ENCODE measurements at places on chromosomes 13 and 19.
A peak's percentile ranks its signal among the peaks of the same experiment; 100 is the strongest.

DNA sequence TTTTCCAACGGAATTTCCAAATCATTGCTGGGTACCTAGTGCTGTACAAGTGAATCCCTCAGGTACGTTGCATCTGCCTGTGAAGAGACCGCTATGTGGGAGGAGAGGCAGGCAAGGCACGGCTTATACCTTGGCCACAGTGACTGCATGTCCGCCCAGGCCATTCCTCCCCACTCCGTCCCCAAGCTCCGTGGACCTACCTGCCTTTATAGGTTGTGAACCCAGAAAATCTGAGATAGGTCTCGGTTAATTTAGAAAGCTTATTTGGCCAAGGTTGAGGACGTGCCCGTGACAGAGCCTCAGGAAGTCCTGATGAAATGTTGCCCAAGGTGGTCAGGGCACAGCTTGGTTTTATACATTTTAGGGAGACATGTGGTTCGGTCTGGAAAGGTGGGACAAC is 218.5 kb upstream of the TSHZ3 start:
- no peak for DNase-seq

GRCh38 chr13:30616927-30617314 is 799 bp upstream of the USPL1 start:
- peak; percentile 71 for DNase-seq

- no peak for DNase-seq
Observed at GRCh38 chr19:29806098-29806866, 5.5 kb upstream of the CCNE1 start.

- DNase-seq = no peak
Observed at GRCh38 chr19:41927497-41928192, 604 bp downstream of the ERFL start.

- no peak for DNase-seq
Observed at GRCh38 chr13:72960541-72960940, 98.3 kb upstream of the KLF5 start.

Measured in NK-92 treated with Interleukin-12 subunit alpha and Interleukin-12 subunit beta, amount 100 ng/mL, for 24 hours (cell line).